ENCODE measurements at places on chromosomes 5 and 9. TPM values are rescaled to one million over a fixed set of nuclear protein-coding genes. Genes with fewer than 3 reads are reported as not detected.

DNA sequence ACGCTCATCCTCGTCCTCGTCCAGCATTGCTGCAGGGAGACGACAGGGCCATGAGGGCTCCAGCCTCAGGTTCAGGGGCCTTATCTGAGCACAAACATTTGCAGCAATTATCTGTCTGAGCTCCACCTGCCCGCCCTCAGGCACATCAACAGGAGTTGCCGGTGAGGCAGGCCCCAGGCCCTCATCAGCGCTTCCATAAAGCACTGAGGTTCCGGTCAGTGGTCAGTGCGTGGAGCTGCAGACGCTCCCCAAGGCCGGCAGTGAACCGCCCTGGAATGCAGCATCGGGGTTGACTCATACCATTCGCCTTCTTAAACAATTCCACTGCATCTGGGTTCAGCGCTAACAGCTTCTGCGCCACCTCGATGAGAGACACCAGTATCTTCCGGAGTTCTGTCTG is 15.2 kb downstream of the UBAC1 start:
- DNase-seq = no peak

The DOCK8 gene
- 5.9 TPM for total RNA-seq

The F2R gene
- 9.1 TPM for total RNA-seq

The LCN12 gene
- not detected for total RNA-seq

DNA sequence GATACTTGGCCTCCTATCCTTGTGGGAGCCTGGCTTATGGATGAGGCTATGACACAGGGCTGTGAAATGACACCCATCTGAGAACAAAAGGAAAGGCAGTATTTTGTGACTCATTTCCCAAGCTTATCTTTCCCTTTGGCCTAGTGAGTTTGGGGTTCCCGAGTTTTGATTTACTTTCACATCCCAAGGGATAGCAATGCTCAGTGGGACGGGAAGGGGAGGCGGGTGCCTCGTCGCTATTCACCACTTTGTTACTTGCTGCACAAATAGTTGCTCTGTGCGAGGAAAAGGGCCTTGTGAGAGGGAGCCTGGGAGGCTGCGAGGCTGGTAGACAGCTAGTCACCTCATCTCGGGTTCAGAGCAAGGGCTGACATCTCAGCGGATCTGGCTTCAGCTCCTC is 59.1 kb upstream of the ENTREP1 start:
- no peak for DNase-seq

GRCh38 chr9:35863583-35863982 is 6.6 kb downstream of the OR13J1 start:
- DNase-seq = no peak

- peak; percentile 23 for DNase-seq
Measured at GRCh38 chr9:124390794-124391658, 24.2 kb downstream of the PSMB7 start.

All from Caki2 (cell line).